HT1080 (cell line): ENCODE measurements at places on chromosomes 16 and 17. TPM values are rescaled to one million over a fixed set of nuclear protein-coding genes. Genes with fewer than 3 reads are reported as not detected.

DHRS7C gene
- total RNA-seq, result not detected in 2 replicates

KCNH4 gene
- not detected in 2 replicates for total RNA-seq

DNA sequence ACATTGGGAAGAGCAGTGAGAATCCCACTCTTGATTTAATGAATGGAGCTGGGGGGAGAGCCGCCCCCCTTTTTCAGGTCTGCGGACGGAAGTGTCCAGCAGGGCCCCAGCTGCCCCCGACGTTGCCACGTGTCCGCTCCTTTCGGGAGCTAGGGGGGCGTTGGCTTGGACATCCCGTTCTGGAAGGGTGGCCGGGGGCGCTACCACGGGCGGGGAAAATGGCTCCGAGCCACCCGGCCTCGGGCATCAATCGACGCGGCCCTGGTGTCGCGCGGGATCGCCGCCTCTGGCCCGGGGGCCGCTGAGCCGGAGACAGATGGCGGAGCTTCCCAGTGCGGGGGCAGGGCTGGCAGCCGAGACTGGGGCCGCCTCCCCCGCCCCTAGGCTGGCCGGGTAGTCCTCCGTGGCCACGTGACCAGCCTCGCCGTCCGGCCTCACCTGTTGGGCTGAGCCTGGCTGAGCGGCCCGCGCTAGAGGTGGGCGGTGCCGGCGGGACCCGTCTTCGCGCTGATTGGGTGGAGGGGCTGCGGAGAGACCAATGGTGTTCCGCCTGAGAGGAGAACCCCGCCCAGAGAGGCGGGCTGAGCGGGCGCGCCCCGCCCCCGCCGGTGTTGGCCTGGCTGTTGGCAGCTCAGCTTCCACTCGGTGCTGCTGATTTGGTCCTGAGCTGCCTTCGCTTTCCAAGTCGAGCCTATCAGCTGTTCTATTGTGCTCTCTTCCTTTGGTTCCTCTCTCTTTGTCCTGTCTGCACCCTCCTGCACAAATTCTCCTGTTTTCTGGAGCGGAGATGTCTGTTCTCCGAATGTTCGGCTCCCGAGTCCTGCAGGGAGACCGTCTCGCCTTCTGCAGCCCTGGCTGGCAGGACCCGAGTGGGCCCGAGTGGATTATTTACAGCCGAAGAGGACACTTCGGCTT lies 8.3 kb downstream of the HS3ST3B1 start:
- no peak for DNase-seq

DNA sequence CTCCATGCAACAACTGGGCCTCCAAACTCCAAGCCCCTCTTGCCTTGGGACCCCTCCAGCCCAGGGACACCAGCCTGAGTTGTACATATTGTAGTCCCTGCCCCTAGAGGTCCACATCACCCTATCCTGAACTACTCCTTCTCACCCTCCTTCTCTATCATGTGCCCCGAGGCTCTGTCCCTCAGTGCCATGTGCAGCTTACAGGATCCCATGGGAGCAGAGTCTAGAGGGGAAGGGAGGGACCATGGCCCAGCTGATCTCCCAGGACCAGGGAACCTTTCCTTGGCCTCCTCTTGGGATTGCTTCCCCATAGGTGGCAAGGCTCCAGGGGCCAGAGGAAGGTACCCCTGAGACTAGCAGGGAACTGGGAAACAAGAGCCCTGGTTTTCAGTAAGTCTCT lies 35.3 kb downstream of the TMEM132E start:
- DNase-seq, result no peak

GRCh38 chr17:62017912-62018311 lies 47.2 kb downstream of the MED13 start:
- no peak for DNase-seq

DNA sequence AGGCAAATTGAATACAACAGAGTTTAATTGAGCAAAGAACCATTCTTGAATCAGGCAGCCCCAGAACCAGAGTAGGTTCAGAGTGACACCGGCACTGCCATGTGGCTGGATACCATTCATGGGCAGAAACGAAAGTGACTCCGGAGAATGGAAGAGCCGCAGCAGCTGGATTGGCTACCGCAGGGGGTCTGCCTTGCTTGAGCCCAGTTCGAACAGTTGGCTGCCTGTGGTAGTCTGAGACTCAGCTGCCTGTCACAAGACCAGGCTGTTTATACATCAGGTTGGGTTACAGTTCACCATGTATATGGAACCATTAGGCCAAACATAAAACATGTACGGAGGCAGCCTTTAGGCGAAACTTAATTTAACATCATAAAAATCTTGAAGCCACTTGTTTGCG lies 205.2 kb upstream of the CHMP6 start:
- DNase-seq, result no peak

TP53TG3C gene
- total RNA-seq, result 0.23 TPM in 1 of 2 replicates, not detected in the other

FSCN2 gene
- total RNA-seq, result 0.37 and 0.40 TPM in 2 replicates

AOC3 gene
- 0.11 TPM in 1 of 2 replicates, not detected in the other for total RNA-seq
